NCI-H526 treated with DMSO at 0.1 percent for 48 hours (cell line): ENCODE measurements at places on chromosomes 2 and 18.

DNA sequence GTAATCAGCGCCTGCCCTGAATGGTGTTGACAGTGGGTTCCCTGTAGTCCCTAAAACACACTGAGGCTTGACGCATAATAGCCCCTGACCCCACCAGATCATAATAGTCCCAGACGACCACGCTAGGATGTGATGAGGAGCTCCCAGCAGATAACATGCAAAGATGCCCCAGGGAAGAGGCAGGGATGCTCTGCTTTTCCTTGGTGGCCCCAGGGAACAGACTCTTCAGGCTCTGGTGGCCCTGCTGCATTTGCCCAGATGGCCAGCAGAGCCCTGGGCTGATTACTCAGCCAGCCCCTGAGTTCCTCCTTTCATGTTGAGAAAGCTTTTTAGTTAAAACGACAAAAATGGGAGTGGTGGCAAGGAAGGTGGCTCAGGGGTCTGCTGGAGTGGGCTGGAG, 5.9 kb upstream of the NCKAP5 start:
- DNase-seq: no peak

DNA sequence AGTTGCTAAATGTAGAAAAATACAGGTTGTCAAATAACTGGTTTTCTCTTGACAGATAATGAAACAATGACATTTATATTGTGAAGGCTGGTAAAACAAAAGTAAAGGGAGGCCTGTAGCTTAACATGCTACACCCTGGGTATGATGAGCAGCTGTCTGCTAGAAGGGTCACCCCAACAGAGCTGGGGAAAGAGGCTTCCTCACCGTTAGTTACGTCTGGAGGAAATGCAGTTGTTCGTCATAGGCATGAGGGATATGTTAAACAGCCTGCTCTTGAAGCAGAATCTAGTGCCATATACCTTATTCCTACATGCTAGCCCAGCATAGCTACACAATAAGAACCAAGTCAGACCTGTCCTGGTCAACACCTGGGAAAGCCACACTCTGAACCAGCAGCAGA, 49.9 kb downstream of the LPIN2 start:
- no peak for DNase-seq

- no peak for DNase-seq
These were observed 83.6 kb upstream of the MGAT5 start for GRCh38 chr2:134170294-134170693.

GRCh38 chr18:26867471-26867870, 2.0 kb upstream of the AQP4 start:
- no peak for DNase-seq

DNA sequence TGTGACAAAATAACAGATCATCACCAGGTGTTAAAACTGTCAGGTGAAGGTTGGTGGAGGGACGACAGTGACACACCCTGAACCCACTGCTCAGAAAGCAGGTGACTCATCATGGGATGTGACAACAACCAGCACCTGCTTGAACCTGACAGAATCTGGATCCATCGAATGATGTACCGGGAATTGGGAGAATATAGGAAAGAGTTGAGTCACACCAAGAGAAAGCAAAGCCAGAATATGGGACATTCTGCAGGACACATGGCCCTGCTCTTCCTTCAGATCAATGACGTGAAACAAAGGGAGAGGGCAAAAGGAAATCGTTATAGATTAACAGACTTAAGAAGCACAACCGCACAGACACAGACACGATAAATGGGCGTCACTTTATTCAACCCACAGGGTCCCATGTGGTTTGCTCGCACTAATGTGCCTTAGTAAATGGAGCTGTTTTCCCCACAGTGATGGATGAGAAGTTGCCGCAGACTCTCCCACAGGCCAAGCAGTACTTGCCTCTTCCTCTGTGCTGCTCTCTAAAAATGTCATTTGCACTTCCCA, 100.1 kb downstream of the CRACDL start:
- DNase-seq: no peak

- no peak for DNase-seq
These were observed 10.0 kb upstream of the FEZ2 start for GRCh38 chr2:36607947-36608346.

DNA sequence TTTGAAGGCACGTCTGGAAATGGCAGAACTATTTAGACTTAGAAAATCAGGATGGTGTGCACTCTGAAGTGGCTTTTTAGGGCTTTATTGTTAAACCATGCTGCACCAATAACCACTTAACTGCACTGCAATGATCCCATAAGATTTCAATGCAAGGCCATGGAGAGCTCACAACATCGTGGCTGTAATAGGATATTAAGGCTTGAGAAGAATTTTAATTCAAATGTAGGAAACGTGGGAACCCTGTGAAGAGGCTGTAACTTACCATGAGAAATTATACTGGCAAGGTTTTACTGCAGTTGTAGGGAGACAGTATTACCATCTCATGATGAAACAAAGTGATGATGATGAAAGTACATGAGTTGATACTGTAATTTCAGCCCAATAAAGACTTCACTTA, 242.5 kb downstream of the AFF3 start:
- DNase-seq: no peak

DNA sequence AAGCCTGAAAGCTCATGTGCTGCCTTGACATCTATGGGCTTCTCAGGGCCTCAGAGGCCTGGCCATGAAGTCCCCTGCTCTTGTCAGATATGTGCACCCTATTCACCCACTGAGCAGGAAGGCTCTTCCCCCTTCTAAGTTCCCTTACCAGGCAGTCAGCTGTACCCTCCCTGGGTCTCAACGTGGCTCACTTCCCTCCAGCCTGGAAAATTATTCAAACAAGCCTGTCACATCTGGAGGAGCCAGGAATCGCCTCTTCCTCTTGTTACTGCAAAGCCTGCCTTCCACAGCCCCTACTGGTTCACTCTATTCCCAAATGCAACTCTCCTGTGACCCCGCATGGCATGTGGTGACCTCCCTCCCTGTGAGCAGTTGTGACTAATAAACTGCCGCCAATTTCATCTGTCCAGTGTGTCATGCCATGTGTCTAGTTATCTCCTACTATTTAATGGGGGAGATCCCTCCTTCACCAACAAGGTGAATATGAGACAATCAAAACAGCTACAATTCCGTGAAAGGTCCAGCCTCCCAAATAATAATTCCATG, 8.4 kb upstream of the SERPINB8 start:
- no peak for DNase-seq

DNA sequence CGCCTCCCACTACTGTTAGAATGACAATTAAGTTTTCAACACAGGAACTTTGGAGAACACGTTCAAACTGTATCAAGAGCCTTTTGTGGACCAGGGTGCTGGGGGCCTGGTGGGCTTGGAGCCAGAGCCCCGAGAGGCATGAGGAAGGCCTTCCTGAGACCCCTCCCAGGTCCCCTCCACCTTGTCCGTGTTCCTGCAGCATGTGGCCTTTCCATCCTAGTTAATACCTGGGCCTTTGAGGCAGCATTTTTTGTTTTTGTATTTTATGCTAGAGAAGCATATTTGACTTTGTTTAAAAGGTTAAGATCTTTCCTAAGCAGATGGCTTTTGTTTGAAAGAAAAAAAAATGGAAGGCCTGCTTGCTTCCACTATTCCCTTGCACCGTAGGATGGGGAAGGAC, 68.0 kb downstream of the INPP4A start:
- no peak for DNase-seq

GRCh38 chr2:46540496-46541331, 61.3 kb downstream of the TMEM247 start:
- DNase-seq: no peak

GRCh38 chr2:120828829-120829632, 93.4 kb downstream of the GLI2 start:
- DNase-seq: no peak
